ENCODE measurements at places on chromosomes 11 and 22.

DNA sequence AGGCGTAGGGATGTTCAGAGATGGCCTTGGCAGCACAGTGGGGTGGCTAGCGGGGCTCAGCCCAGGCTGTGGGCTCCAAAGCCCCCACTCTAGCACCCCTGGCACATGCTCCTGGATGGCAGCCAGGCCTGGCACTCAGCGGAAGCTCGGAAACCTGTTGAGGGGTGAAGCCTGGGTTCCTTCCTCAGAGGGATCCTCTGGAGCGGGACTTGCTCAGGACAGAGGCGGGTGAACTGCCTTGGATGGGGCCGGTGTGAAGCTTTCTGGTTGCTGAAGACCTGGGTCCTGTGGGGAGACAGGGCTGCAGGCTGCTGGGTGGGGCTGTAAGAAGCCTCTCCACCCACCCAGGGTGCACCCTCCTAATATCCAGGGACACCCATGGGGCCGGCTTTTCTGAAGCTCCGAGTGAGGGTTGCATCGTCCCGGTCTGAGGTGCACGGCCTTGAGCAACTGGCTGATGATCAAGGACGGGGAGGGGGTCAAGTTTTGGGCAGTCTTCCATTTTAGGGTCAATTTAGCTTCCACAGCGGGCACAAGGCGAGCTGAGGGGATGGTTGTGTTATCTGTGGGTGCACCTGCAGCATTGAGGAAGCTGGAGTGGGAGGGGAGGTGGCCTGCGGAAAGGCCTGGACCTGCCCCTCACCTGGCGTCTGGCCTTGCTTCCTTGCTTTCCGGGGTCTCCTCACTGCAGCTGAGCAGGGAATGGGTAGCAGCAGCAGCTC lies 5.2 kb downstream of the MRGPRE start:
- no peak for DNase-seq

- DNase-seq: no peak
Observed at GRCh38 chr11:115613986-115614632, 109.9 kb upstream of the CADM1 start.

DNA sequence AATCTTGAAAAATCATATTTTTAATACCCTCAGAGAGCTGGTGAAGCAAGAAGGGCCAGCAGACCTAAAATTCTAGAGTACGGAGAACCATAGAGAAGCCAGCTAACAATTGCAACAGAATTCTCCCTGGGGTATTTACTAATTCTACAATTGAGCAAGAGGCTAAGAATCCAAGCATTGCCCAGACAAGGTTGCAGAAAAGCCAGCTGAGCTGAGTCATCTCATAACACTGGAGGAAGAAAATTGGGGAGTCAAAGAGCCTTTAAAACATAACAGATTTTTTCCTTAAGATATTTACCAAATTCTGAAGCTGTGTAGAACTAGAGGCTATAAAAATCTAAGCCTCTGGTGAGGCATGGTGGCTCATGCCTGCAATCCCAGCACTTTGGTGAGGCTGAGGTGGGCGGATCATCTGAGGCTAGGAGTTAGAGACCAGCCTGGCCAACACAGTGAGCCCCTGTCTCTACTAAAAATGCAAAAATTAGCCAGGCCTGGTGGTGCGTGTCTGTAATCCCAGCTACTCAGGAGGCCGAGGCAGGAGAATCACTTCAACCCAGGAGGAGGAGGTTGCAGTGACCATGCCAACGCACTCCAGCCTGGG lies 13.6 kb upstream of the TMEM216 start:
- DNase-seq: no peak

GRCh38 chr11:35245786-35246185 lies 106.8 kb downstream of the CD44 start:
- no peak for DNase-seq

DNA sequence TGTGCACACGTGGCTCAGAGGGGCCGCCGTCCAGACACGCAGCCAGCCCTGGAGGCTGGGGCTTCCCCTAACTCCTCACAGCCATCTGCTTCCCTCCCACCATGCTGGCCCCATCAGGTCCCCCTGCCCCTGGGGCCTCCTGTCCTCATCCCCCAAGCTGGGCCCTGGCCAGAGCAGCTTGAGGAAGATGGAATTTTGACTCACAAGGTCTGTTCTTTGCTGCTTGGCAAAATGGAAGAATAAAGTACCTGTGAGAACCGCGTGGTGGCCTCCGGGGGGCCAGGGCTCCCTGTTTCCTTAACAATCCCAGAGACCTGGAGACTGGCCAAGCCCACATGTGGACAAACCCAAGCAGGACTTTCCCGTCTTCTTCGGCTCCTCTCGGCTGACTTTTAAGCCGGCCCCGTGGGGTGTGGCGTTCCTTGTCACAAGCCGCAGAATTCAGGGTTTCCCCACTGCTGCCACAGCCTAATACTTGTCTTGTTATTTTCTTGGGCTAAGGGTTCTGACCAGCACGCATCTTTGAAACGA lies 872.8 kb downstream of the BRD1 start:
- no peak for DNase-seq

DNA sequence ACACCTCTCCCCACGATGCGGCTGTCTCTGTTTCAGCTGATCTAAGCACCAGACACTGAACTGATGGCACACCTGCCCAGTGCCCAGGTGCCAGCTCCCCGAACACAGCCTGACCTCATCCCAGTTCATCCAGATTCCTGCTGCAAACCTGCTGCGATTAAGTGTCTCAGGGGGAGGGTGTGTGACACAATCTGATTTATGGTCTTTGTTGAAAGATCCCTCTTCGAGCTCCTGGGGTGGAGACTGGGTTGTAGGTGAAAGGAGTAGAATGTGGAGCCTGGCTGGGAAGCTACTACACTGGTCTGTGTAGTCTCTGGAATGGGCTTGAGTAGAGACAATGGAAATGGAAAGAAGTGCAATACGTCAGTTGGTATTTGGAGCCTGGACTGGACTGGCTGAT lies 390.3 kb downstream of the SHANK2 start:
- no peak for DNase-seq
